Effector memory CD4-positive, alpha-beta T cell (primary cell): ENCODE measurements at places on chromosomes 13 and 19.

DNA sequence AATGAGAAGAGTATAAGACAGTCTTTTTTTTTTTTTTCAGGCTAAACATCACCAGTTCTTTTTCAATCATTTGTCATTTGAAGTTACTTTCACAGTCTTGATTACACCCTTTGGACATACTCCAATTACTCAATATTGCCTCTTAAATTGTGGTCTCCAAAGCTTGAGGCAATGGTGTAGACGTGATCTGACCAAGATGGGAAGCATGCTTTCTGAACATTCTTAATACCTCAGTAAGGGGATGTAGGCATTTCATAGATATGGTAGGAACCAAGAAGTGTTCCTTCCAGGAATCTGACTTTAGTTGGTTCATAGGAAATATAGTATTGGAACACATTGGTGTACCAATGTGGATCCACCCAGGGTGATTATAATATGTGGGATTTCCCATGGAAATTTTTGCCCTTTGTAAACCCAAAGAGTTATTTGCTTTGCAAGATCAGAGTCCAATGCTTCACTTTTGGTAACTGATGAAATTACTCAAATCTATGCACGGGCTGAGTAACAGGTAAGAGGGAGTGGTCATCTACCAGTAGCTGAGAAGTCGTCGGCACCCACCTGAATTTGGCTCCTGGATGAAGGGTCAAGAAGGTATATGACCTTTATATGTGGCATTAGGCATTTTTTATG, 62.2 kb downstream of the ERCC5 start:
- no peak overlapping the region for H3K4me3 ChIP-seq
- no peaks in the 10 kb centered on the region for H3K4me1 ChIP-seq

DNA sequence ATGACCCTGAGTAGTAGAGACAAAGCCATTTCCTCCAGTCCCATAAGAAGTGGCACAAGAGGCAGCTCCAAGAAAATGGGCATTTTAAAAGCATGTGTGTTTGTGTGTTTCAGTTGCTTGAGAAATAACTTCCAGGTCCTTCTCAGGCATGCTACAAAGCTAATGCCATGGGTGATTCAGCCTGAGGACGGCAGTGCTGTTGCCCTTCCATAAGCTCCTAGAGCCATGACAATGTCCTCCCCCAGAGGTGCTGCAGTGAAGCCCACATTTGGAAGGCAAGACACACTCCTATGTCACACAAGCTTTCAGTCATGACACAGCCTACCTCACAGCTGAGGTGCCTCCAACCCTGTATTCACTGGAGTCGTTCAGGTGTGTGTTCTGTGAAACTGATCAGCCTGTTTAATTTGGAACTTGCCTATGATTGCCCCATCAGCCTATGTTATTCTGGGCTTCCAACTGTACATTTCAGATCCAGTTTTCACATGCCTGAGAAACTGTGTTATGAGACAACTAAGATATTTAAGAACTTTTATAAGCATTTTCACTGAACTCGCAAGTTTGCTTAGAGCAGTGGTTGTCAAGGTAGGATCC, 213.6 kb downstream of the FOXO1 start:
- H3K27me3 ChIP-seq: no peaks in the 10 kb centered on the region
- no peak overlapping the region for H3K4me3 ChIP-seq
- no peaks in the 10 kb centered on the region for H3K36me3 ChIP-seq
- no peak overlapping the region for H3K27ac ChIP-seq

DNA sequence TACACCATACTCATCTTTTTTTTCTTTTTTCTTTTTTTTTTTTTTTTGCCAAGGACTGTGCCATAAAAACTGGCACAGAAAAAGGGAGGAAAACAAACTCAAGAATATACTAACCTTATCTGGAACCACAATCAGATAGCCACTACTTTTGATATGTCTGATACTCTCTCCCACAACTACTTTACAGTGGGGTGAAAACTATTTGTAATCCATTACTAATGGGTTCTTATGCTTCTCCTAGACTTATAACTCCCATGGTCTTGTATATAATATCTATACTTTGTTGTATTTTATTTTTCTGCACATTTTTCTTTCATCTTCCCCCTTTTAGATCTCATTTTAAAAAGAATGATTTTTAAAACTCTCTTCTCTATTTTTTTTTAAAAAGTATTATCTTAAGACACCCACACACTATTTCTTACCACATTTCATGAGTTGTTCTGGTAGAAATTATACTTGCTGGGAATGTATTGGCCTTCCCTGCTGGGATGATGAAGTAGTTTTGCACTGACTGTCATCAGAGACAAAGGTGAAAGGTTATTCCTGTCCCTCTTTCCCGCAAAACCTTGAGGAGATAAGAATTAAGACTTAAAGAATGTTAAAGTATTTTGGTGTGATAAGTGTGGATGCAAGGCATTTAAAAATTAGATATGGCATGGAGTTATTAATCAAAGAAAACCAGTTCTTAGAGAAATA, 146.7 kb upstream of the KLF12 start:
- no peak overlapping the region for H3K27ac ChIP-seq
- H3K4me1 ChIP-seq: no peaks in the 10 kb centered on the region
- DNase-seq: no peak
- no peak overlapping the region for H3K4me3 ChIP-seq
- no peaks in the 10 kb centered on the region for H3K27me3 ChIP-seq

DNA sequence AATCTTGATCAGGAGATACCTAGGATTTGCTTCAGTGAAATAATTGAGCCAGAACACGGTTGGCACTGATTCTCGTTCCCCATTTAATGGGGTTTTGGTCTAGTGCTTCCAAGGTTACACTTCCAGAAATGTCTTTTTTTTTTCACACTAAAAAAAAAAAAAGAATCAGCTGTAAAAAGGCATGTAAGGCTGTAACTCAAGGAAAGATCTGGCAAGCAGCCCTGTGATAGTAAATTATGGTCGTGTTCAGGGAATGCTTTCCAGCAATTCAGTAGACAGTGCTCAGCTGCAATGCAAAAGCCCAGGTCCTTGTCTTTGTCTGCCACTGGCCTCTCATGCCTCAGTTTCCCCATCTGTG, 27.2 kb upstream of the NDUFS7 start:
- no peaks in the 10 kb centered on the region for H3K27me3 ChIP-seq
- H3K4me1 ChIP-seq: peaks cover 8% of the 10 kb centered on the region
- H3K4me3 ChIP-seq: no peak overlapping the region
- no peak overlapping the region for H3K27ac ChIP-seq

DNA sequence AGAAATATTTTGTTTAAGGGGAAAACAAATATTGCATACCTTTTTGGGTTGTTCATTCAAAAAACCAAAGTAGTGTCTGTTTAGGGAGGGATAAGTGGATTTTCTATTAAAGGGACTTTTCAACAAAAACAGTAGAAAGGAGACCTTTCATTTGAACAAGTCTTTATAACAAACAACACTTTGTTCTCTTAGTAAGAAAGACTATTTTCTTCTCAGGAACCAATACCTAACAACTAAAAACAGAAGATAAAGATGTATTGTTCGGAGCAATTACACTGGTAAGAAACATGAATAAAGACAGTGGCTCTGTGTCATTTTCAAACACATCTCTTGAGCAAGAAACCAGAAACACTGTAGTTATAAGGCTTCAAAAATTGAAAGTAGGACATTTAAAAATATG, 1610.1 kb upstream of the PCDH20 start:
- H3K36me3 ChIP-seq: no peaks in the 10 kb centered on the region
- H3K4me3 ChIP-seq: no peak overlapping the region
- no peak for DNase-seq
- H3K27me3 ChIP-seq: no peaks in the 10 kb centered on the region
- H3K27ac ChIP-seq: no peak overlapping the region

DNA sequence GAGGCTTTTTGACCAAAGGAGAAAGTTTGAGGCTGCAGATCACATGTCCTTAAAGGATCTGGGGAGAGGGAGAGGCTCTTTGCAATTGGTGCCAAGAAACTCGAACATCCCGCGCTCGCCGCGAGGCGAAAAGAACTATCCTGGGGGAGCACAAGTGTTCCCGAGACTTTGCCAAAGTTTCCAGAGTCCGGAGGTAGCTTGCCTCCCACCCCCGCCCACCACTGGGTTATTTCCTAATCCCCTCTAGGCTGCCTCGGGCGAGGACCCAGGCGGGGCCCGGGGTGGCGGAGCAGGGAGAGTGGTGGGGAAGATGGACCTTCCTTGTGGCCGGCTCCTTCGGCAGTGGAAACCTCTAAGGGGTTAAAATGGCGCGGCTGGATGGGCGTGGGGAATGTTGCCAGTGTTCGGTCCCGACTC, 114.5 kb downstream of the KCNRG start:
- peaks cover 59% of the 10 kb centered on the region for H3K4me1 ChIP-seq
- no peak for DNase-seq
- H3K27me3 ChIP-seq: peaks cover 53% of the 10 kb centered on the region
- H3K36me3 ChIP-seq: no peaks in the 10 kb centered on the region

DNA sequence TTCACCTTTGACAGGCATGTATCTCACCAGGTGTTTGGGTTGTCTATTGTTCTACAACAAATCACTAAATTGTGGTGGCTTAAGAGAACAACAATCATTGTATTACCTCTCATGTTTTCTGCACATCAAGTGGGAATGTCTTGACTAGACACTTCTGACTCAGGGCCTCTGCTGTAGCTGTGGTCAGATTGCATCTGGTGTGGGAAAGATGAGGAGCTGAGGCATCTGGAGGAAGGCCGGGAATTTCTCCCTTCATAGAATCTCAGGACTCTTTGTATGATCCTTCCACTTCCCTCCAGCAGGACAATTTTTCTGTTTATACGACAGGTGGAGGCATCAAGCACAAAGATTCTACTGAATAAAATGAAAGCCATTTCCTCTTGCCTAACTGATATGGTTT, 511.8 kb upstream of the NBEA start:
- no peak overlapping the region for H3K27ac ChIP-seq
- DNase-seq: no peak
- no peaks in the 10 kb centered on the region for H3K36me3 ChIP-seq
- H3K4me3 ChIP-seq: no peak overlapping the region
- H3K4me1 ChIP-seq: no peaks in the 10 kb centered on the region

DNA sequence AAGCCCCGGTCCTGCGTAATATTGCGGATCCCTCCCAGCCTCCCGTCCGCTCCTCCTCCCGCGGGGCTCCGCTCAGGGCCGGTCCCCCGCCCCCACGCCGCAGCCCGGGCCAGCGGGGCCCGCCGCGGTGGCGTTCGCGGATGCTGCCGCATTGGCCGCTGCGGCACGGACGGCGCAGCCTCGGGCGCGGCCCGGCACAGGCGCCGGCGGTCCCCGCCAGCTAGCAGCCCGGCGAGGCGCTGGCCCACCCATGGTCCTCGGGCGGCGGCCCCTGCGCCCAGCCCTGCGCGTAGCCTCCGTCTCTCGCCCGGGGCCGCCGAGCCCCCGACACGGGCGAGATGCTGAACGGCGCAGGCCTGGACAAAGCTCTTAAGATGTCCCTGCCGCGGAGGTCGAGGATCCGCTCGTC, at the start of gene ATP8A2:
TSS of gene ATP8A2 (plus strand) at position 100 of the 409 bp plus-strand sequence. CDS start at position 339, 239 bp downstream.
- DNase-seq: no peak
- no peaks in the 10 kb centered on the region for H3K36me3 ChIP-seq

GRCh38 chr13:67844574-67844973, 614.4 kb upstream of the PCDH9 start:
- H3K27ac ChIP-seq: no peak overlapping the region
- no peaks in the 10 kb centered on the region for H3K27me3 ChIP-seq
- no peaks in the 10 kb centered on the region for H3K4me1 ChIP-seq
- DNase-seq: no peak
- no peaks in the 10 kb centered on the region for H3K36me3 ChIP-seq
- H3K4me3 ChIP-seq: no peak overlapping the region

DNA sequence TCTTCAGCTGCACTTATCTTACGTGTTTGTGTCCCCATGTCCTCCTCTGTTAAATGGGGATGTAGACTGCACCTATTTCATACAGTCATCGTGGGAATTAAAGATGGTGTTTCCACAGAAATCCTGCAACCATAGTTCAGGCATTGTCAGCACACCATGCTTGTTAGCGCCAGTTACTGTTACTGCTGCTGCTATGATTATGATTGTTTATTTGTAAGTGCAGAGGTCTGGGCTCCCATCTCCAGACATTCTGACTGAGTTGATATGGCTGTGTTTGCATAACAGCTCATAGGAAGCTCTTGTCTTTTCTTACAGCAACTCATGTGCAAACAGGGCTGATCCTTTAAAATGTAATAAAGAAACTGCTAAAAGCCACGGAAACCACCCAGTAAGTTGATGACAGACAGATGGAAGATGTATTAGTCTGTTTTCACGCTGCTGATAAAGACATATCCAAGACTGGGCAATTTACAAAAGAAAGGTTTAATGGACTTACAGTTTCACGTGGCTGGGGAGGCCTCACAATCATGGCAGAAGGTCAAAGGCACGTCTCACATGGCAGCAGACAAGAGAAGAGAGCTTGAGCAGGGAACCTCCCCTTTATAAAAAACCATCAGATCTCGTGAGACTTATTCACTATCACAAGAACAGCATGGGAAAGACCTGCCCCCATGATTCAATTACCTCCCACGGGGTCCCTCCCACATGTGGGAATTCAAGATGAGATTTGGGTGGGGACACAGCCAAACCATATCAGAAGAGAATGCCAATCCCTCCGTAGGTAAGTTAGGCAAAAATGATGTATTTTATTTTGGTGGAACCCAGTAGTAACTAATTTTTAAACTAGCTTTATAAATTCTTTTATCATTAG, 1.6 kb downstream of the ZSCAN5A start:
- no peak overlapping the region for H3K4me3 ChIP-seq
- H3K36me3 ChIP-seq: no peaks in the 10 kb centered on the region
- DNase-seq: no peak

DNA sequence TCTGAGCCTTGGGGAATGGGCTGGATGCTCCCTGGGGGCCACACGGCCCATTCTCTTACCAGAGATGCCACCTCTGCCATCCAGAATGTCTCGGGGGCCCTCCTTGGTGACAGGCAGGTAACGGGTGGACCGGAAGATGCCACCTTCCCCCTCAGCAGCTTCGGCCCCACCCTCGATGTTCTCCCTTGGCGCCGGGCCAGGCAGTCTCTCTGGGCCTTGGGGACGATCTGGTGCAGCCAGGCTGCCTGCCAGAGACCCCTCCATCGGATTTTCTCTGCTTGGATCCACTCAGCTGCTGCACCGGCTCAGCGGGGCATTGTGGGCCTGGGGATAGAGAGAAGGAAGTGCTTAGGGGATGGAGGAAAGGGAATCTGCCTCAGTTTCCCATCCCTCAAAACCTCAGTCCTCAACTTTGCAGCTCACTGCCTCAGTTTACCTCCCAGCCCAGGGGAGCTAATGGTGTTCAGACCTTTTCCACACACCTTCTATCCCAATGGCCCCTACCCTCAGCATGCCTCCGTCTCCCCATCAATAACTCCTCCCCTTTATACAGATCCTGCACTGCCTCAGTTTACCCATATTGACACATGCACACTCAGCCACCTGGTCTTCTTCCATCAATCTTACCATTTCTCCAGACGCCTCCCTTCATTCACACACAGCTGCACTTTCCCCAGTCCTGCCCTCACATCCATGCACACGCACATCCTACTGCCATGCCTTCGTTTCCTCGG, 1.5 kb downstream of the WIZ start:
- H3K4me3 ChIP-seq: no peak overlapping the region
- peaks cover 18% of the 10 kb centered on the region for H3K36me3 ChIP-seq
- DNase-seq: no peak
- no peak overlapping the region for H3K27ac ChIP-seq
- H3K4me1 ChIP-seq: peaks cover 6% of the 10 kb centered on the region

- H3K4me3 ChIP-seq: no peak overlapping the region
- H3K36me3 ChIP-seq: no peaks in the 10 kb centered on the region
- no peaks in the 10 kb centered on the region for H3K4me1 ChIP-seq
- H3K27me3 ChIP-seq: no peaks in the 10 kb centered on the region
Observed at GRCh38 chr13:55577082-55577846, 1563.5 kb upstream of the PRR20A start.
